ENCODE measurements at places on chromosomes 1 and 21.

GRCh38 chr21:16821588-16821987 lies 691.3 kb upstream of the CXADR start:
- no peak for DNase-seq

DNA sequence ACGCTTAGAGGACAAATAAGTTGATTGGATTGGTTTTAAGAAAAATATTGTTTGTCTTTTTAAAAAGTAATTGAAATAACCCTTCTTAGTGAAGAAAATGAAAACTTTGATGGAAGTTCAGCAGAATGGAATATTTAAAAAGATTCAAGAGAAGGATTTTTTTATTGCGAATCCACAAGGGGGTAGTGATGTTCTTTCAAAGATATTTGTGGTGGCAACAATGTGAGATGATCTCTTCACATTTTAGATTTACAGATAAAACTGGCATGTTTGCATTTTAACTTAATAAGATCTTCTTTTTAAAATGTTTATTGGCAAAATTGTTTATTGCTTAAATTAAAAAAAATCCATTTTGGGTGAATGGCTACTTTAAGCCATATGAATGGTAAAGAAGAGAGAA lies 8.9 kb downstream of the CAMTA1 start:
- DNase-seq: peak; percentile 72

GRCh38 chr21:45153358-45154318 lies 79.3 kb downstream of the ADARB1 start:
- DNase-seq: no peak

GRCh38 chr1:234538930-234539649 lies 60.1 kb upstream of the TARBP1 start:
- no peak for DNase-seq

DNA sequence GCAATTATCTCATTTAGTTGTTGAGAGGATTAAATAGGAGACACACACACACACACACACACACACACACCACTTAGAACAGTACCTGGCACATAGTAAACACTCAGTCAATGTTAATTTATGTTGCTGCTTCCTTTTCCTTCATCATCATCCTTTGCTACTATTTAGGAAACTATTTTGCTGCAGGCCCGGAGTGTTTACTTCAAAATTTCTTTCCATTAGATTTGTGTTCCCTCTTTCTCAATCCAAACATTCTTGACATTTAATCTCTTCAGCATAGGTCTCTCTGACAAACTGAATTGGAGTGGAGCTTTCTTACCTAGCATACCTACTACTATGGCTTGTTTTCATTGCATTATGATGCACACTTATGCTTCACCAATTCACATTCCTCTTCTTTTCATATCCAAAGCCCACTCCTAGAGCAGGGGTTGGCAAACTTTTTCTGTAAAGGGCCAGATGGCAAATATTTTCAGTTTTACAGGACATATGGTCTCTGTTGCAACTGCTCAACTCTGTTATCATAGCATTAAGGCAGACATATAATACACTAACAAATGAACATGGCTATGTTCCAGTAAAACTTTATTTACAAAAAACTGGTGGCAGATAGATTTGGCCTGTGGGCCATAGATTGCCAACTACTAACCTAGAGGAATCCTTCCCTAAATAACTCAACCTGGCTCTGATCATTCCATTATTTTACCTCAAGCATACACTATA lies 49.5 kb downstream of the SCMH1 start:
- DNase-seq: no peak

GRCh38 chr1:30410153-30410851 lies 313.1 kb downstream of the MATN1 start:
- DNase-seq: no peak

DNA sequence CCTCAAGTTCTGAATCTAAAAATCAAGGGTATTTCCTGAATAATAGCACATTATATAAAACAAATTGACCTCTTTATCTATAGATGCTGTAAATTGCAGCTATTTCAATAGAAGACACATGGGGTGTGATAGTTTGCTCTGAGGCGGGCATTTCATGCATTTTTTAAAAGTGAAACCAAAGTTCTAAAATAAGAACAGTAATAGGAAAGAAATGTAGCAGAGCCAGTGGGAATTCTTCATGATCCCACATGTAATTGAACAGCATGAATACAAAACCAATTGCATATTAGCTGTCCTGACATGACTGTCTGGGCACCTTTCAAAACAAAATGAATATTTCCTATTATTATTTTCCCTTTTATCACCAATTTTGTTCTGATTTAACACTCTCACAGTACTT lies 85.0 kb downstream of the RGS21 start:
- DNase-seq: no peak

GRCh38 chr1:165047994-165048393 lies 308.5 kb downstream of the LMX1A start:
- DNase-seq: no peak

- DNase-seq: no peak
These were observed 244.1 kb upstream of the IRF2BP2 start for GRCh38 chr1:234853906-234854644.

GRCh38 chr1:5720484-5720883 lies 271.7 kb downstream of the NPHP4 start:
- DNase-seq: peak; percentile 17

DNA sequence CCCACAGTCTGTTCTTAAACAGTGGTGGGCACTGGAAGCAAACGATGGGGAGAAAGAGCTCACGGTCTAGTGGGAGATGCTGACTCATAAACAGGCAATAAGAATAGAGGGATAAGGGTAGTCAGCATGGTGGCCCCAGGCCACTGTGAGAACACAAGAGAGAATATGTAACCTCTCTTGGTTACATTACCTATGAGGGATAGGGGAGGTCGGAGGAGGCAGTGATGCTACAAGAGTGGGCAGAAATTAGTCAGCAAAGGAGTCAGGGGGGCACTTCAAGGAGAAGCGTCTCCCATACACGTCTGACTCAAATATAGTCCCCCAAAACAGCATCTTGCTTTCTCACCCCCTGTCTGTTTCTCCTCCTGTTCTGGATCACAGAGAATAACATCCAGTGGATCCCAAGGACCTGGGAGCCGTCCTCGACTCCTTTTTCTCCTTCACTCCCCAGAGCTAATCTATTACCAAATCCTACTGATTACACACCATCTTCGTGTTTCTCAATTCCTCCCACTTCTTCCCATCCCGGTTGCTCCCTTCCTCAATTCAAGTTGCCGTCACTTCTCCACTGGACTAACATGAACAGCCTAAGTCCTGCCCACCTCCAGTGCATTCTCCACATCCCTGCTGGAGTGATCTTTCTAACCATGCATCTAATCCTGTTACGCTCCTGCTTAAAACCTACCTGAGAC lies 2.1 kb downstream of the SLAMF8 start:
- no peak for DNase-seq

DNA sequence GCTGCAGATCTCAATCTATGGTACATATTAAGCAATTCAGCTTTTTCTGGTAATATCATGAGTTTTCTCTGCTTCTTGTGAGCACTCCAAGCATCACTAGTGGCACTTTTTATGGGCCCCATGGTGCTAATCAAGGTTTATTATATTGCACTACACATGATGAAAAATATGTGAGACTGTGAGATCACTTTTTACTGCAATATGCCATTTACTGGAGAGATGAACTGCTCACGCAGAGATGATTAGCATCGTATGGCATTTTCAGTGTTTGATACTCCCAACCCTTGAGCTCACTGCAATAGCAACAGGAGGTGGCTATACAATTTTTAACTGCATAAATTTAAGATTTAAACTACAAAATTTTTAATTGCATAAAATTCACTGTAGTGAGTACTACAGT lies 8.7 kb upstream of the KCNK1 start:
- DNase-seq: no peak

GRCh38 chr1:48493041-48493440 lies 21.0 kb upstream of the SPATA6 start:
- DNase-seq: no peak

DNA sequence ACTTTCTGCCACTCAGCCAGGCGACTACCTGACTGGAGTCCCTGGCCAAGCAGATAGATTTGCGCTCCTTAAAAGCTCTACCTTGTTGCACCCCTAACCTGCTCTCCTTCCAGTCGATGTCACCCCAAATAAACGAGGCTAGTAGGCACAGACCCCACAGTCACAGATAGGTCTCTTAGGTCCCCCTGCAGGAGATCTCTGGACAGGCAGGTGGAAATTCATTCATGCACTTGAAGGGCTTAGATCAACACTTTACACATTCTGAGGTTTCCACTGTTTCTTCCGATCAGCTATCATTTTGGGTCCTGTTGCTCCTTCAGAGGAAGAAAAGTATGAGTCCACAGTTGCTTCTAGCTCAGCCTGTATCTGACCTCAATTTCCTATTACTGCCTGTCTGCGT lies 272.6 kb upstream of the FMN2 start:
- DNase-seq: no peak

DNA sequence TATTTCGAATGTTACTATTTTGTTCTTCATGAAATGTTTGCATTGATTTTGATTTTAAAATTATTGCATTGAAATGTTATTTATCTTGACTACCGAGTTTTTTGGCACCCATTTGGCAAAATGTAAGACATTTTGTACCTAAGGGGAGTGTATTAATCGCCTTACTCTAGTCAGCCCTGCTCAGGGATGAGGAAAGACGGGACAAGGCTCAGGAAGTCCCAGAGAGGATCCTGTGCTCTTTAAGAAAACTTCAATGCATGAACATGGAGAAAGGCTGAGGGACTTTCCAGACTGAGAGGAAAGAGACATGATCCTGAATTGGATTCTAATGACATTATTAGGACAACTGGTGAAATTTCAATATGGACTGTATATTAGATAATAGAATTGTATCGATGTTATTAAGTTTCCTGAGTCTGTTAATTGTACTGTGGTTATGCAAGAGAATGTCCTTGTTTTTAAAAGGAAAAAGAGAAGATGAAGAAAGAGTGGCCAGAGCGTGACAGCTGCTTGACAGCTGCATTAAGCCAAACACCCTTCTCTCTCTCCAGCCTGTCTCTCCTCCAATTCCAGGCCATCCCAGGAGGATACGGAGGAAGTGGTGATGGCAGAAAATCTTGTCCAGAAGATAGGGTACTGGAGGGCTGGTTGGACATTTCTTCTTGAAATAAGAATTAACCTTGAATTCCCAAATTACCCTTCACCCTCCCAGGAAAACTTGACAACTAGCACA lies 66.0 kb downstream of the PLEKHA6 start:
- DNase-seq: no peak

- no peak for DNase-seq
These were observed 21.5 kb upstream of the SLC25A34 start for GRCh38 chr1:15714406-15715136.

DNA sequence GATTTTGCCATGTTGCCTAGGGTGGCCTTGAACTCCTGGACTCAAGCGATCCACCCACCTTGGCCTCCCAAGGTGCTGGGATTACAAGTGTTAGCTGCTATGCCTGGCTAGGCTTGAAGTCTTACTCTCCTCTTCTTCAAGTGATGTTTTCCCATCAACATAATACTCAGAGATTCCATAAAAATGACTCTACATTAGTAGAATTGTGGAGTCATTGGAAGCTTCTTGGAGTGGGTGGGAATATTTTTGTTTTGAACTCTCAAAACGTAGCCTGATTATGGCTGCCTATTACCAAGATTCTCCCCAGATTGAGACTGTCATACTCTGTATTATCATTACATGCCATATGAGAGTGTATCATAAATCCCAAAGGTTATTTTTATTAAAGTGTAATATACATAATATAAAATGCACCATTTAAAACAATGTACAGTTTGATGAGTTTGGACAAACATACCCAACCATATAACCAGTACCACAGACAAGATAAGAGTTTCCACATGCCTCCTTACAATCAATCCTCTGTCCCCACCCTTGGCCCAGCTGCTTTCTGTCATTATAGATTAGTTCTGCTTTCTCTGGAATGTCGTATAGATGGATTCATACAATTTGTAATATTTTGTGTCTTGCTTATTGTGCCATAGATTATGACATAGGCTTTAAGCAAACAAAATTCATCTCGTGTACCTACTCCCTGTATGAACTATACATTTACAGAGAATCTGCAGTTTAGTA lies 8.0 kb upstream of the DNM3 start:
- DNase-seq: no peak

- peak; percentile 15 for DNase-seq
These were observed 16.4 kb downstream of the RNF220 start for GRCh38 chr1:44421446-44421884.

DNA sequence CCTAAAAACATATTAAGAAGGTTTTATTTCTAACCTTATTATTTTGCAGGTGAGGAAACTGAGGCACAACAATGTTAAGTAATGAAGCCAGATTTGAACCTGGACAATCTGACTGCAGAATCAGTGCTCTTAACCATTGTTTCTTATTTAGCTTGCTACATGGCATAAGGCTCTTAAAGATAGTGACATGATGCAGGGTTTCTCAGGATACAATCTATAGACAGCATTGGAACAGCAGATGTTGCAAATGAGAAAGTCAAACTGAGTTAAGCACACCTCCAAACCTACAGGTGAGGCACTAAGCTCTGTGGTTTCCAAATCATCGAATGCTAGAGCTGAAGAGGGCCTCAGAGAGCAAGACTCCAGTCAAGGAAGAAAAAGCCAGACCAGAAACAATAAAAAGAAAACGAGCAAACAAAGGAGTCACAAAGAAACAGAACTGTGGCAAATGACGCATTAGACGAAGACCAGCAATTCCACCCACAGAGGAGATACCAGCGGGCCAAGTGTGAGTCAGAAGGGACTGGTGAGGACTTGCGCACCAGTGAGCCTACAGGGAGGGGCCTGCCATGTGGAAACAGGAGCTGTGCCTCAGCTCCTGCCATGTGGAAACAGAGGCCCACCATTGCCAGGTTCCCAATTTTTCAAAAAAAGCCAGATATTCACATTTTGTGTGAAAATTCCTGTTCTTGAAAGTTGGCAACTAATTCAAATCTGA lies 14.4 kb downstream of the CD58 start:
- DNase-seq: no peak

DNA sequence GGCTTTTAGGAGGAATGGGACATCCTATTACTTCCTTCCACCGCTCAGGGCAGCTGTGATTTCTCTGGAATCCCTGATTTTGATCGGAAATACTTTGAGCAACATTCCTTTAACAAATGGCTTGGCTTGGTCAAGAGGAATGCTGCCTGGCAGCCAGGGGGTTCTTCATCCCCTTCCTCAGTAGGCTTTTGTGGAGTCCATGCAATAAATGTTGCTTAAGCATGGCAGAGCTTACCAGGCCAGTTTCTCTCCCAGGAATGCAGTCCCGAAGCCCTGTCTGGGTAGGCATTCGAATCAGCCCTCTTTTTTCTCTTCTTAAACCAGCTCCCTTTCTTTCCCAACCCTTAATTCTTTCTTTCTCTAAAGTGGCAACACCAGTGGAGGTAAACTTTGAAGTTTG lies 177.1 kb upstream of the KIAA0040 start:
- DNase-seq: no peak

DNA sequence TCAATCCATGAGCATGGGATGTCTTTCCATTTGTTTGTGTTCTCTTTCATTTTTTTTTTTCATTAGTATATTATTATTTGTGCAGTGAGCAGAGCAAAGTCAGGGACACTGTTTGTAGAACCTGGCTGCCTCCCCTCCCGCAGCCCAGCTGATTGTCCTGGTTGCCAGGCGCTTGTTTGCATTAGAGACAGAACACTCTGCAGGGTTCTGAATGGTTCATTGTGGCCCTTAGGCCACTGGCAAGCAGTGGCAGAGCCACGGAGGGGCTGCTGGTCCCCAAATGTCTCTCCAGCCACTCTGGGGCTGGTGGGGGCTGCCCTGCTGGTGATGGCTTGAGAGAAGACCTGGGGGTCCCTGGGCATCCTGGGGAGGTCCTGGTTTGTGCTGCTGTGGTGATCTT lies 29.0 kb downstream of the ETS2 start:
- peak; percentile 51 for DNase-seq
